MCF 10A (cell line): ENCODE measurements at places on chromosomes 13 and 19. TPM values are rescaled to one million over a fixed set of nuclear protein-coding genes. Genes with fewer than 3 reads are reported as not detected.

- DNase-seq = no peak
These were observed 10.7 kb downstream of the RFX2 start for GRCh38 chr19:6099599-6099998.

DNA sequence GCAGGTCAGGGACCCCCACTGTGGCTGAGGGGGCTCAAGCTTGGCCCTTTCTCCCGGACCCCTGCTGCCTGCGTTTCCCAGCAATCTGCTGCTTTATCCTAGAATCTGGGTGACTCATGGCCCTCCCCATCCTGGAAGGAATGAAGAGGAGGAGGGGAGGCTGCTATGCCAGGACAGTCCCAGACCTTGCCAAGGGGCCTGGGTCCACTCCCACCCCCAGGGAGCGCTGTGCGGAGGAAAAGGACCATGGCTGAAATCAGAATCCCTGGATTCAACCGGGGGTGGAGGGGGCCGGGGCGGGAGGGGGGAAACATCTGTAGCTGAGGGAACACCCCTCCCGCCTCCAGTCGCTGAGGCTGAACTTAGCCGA lies 20.5 kb downstream of the ZNF114 start:
- peak; percentile 36 for DNase-seq

GRCh38 chr13:48908381-48909055 lies 67.2 kb upstream of the FNDC3A start:
- peak; percentile 75 for DNase-seq

- peak; percentile 72 for DNase-seq
These were observed 1.2 kb downstream of the CDC34 start for GRCh38 chr19:532561-533363.

DNA sequence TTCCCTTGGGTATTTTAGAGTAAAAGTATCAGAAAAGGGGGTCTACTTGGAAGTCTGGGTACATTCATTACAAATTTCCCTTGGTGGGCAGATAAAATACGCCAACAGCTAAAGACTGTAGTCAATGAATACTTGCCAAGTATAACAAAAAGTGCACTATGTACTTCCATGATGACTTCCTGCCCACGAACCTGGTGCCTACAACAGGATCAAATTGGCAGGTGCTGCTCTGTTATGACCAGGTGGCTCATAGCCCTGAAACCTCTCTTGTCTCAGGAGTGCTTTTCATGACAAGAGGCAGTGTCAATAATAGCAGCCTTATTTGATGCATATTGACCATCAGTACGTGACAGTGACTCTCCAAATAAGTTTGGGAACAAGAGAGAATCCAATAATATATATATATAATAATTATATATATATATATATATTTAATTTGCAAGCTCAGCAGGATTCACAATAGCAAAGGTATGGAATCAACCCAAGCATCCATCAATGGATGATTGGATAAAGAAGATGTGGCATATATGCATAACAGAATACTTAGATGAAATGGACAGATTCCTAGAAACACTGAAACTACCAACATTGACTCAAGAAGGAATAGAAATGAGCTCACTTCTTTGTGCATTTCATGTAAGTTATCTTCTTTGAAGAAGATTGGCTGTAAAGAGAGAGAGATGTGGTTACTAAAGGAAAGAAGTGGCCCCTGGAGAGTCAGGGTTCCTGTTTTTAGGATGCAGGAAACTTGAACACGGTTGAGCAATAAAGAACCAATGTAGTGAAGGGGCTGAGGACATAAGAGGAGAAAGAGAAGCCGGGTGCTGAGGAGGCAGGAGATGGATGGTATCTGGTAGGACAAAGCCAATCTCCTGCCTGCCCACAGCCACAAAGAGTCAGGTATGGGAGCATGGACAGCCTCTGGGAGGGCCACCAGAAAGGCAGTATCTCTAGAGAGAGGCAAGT lies 52.0 kb upstream of the GTF2F2 start:
- DNase-seq = no peak

- peak; percentile 57 for DNase-seq
These were observed 12.7 kb upstream of the KBTBD6 start for GRCh38 chr13:41145136-41145908.

CEACAM16 gene
- not detected in 2 replicates for total RNA-seq

FOXA3 gene
- total RNA-seq = not detected in 2 replicates

LRRC25 gene
- total RNA-seq = not detected in 2 replicates
